ENCODE measurements at places on chromosomes 4 and X. TPM values are rescaled to one million over a fixed set of nuclear protein-coding genes. Genes with fewer than 3 reads are reported as not detected.

FDCSP gene
- not detected for total RNA-seq

GRCh38 chr4:165826166-165826565 is 46.9 kb upstream of the TLL1 start:
- peaks cover 8% of the 10 kb centered on the region for H3K4me1 ChIP-seq
- no peaks in the 10 kb centered on the region for H3K27me3 ChIP-seq
- no peak overlapping the region for H3K27ac ChIP-seq
- DNase-seq, result no peak
- peaks cover 2% of the 10 kb centered on the region for H3K36me3 ChIP-seq

DNA sequence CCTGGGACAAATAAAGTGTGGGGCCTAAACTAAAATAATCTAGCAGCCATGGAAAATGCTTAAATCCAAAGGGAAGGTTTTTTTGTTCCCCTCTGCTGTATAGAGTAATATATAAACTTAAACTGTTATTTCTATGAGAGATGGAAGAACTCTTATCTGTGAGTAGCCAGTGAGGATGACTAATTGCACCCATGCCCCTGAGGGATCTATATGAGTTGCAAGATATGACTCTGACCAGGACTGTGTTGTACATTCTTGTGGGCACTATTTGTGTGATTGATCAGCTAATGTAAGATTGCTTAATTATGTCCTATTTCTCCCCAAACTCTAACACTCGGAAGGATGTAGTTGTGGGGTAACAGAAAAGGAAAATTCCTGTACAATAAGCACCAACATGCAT is 35.2 kb upstream of the AMBN start:
- H3K36me3 ChIP-seq, result no peaks in the 10 kb centered on the region
- DNase-seq, result no peak
- H3K27me3 ChIP-seq, result peaks cover 12% of the 10 kb centered on the region
- no peak overlapping the region for H3K4me3 ChIP-seq
- H3K27ac ChIP-seq, result no peak overlapping the region
- H3K4me1 ChIP-seq, result peaks cover 6% of the 10 kb centered on the region

- H3K36me3 ChIP-seq, result no peaks in the 10 kb centered on the region
- no peaks in the 10 kb centered on the region for H3K4me1 ChIP-seq
- peaks cover 32% of the 10 kb centered on the region for H3K27me3 ChIP-seq
- no peak for DNase-seq
- no peak overlapping the region for H3K4me3 ChIP-seq
Measured at GRCh38 chr4:40389986-40390385, 54.9 kb downstream of the CHRNA9 start.

SOWAHD gene
- total RNA-seq, result 1.5 TPM

- H3K36me3 ChIP-seq, result no peaks in the 10 kb centered on the region
- H3K4me1 ChIP-seq, result no peaks in the 10 kb centered on the region
- DNase-seq, result no peak
- no peak overlapping the region for H3K27ac ChIP-seq
- H3K27me3 ChIP-seq, result no peaks in the 10 kb centered on the region
Measured at GRCh38 chrX:72100824-72101351, 30.8 kb downstream of the RTL5 start.

MGAT4D gene
- total RNA-seq, result not detected

DNA sequence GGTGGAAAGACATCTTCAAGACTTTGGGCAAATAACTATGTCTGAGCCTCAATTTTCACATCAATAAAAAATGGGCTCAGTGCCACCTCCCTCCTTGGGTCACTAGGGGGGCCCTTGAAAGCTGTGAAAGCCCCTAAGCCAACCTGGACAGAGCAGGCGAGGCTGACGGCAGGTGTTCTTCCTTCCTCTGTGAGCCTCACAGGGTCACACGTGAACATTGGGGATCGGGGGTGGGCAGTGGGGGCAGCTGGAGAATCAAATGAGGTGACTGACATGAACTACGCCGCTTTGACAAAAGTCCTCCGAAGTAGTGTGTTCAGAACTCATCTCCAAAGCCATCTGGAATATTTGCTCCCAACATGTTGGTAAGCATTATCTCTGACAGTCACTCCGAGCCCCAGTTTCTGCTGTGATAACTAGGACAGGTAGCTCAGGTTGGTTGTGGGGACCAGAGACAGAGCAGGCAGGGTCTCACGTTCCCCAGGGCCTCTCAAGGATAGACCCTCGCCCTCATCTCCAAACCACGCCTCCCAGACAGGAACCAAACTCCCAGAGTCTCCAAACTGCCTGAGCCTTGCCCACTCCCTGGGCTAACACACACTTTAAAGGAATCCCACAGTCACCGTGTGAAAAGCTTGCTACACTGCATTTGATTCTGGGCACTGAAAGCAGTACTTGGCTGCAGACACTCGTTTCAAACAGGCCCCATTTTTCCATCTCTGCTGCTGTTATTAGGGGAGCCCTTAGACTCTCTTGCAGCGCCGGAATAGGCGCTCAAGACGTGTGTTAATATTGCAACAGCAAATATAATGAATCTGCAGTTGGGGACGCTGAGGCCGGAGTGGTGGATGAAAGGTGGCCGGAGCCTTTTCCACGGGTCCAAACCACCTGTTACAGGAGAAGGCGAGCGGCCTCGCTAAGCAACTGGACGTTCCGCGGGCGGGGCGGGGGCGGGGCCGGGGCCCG is 717 bp upstream of the WFS1 start:
- no peak for DNase-seq
- H3K36me3 ChIP-seq, result no peaks in the 10 kb centered on the region
- peak overlapping the region; percentile 71 for H3K4me3 ChIP-seq
- peaks cover 25% of the 10 kb centered on the region for H3K27me3 ChIP-seq
- peaks cover 40% of the 10 kb centered on the region for H3K4me1 ChIP-seq
- no peak overlapping the region for H3K27ac ChIP-seq

HTN3 gene
- not detected for total RNA-seq

TRIM60 gene
- not detected for total RNA-seq

DNA sequence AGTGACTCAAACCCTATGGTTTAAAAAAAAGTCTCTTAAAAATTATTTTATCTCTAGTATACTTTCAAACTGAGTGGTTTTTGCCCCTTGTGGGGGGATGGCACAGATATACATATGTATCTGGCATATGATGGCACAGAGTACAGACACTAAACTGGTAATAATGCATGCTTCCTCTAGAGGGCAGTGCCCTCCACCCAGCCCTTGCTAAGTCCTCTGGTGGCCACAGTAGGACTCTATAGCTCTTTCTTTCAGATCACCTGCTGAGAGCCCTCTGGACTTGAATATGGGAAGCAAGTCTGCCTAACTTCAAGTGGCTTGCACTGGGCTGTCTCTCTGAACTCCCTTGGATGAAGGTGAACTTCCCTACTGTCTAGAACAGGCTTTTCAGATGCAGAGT is 66.3 kb downstream of the TSPAN7 start:
- H3K27me3 ChIP-seq, result peaks cover 4% of the 10 kb centered on the region
- H3K4me3 ChIP-seq, result no peak overlapping the region
- no peaks in the 10 kb centered on the region for H3K36me3 ChIP-seq

- no peaks in the 10 kb centered on the region for H3K36me3 ChIP-seq
- H3K27ac ChIP-seq, result peak overlapping the region; percentile 62
- peaks cover 39% of the 10 kb centered on the region for H3K4me1 ChIP-seq
- no peak overlapping the region for H3K4me3 ChIP-seq
- no peaks in the 10 kb centered on the region for H3K27me3 ChIP-seq
Measured at GRCh38 chr4:122787940-122788339, 38.7 kb upstream of the FGF2 start.

DNA sequence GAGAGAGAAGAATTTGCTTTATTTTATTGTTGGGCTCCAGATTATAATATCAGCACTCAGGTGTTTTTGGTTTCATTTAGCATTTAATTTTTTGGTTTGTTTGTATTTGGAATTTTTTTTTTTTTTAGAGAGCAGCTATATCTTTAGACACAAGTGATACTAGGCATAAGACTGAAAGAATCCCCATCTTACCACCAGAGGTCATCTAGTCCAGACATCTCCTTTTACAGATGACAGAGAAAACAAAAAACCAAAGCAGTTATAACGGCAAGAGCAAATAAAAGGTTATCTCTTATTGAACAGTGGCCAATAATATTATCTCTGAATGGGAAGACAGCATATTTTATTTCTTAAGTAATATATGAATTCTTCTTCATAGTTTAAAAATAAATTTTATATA is 22.8 kb downstream of the USP38 start:
- peak overlapping the region; percentile 48 for H3K27ac ChIP-seq
- H3K4me1 ChIP-seq, result peaks cover 26% of the 10 kb centered on the region
- DNase-seq, result no peak
- H3K4me3 ChIP-seq, result no peak overlapping the region
- H3K27me3 ChIP-seq, result no peaks in the 10 kb centered on the region

GRCh38 chr4:118557298-118557851 is 127.8 kb upstream of the METTL14 start:
- no peaks in the 10 kb centered on the region for H3K27me3 ChIP-seq
- no peak overlapping the region for H3K4me3 ChIP-seq
- H3K27ac ChIP-seq, result peak overlapping the region; percentile 15
- H3K4me1 ChIP-seq, result peaks cover 14% of the 10 kb centered on the region

SLC26A1 gene
- 0.83 TPM for total RNA-seq

- H3K36me3 ChIP-seq, result no peaks in the 10 kb centered on the region
- DNase-seq, result no peak
- no peaks in the 10 kb centered on the region for H3K27me3 ChIP-seq
- no peak overlapping the region for H3K27ac ChIP-seq
- H3K4me1 ChIP-seq, result no peaks in the 10 kb centered on the region
- no peak overlapping the region for H3K4me3 ChIP-seq
Measured at GRCh38 chrX:46722742-46723568, 36.0 kb downstream of the SLC9A7 start.

DNA sequence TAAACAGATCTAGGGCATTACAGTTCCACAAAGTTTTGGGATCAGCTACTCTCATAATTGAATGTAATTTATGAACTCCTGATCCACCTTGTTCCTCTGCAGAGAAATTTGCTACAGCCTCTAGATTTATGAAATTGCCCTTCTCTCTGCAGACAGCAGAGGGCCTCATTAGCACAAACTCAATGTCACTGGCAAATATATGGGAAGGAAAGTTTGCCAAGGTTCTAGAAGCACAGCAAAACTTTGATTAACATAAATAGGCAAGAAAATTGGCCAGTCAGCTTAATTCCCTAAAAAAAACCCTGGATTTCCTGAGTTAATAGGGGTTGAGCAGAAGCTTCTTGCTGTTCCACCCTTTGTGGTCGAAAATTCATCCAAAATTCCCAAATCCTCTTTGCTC is 31.5 kb downstream of the PRPS1 start:
- no peak for DNase-seq
- no peak overlapping the region for H3K4me3 ChIP-seq
- H3K27ac ChIP-seq, result no peak overlapping the region
- H3K36me3 ChIP-seq, result no peaks in the 10 kb centered on the region
- H3K27me3 ChIP-seq, result no peaks in the 10 kb centered on the region

BCLAF3 gene
- total RNA-seq, result 11.5 TPM

DNA sequence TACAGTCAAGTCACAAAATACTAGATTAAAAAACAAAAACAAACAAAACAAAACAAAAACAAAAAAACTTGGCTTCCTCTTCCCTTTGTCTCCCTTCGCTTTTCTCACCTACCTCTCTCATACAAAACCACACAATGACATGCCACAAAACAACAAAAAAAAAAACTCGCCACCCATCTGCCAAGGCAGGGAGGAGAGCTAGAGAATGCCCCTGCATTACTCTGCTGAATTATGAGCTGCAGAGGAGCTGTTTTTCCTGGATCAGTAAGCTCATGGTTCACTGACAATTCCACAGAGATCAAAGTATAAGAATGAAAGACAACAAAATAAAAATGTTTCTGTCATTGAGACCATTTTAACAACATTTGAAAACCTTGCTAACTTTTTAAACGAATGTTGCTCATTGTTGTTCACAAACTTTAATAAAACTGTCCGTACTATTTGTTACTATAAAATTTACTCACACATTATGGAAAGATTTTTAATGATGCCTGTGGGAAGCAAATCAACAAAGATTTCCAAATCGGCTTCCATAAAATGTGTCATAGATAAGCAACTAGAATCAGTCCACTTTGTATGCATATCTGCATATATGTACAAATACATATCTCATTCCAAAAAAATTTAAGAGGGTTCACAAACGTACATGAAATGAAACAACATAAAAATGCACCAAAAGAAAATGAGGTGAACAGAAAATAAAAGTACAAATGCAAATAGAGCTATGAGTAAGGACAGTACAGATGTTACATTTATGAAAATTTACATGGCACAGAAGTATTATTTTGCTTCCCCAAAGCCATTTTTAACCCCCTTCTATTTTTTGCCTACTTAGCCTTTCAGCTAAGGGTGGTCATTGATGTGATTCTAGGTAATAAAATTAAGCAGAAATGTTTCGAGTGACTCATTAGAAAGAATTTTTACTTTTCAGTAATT is 252.4 kb upstream of the FAT4 start:
- peaks cover 6% of the 10 kb centered on the region for H3K4me1 ChIP-seq
- no peaks in the 10 kb centered on the region for H3K27me3 ChIP-seq
- no peak overlapping the region for H3K4me3 ChIP-seq

DNA sequence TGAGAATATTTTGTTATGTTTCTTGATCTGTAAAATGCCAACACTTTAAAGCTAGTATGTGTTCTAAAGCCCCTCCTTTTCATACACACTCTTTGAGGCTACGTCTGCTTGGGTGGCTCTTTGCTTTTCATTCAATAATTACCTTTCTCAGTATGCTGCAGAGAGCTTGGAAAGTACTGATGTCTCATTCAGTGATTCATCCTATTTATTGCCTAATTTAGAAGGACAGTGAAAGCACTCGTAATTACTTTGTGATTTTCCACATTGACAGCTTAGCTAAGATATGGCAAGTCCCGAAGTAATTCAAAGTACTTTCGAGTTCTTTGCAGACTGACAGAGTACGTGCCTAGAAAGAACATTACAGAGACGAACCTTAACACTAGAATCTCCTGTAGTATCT is 57.2 kb downstream of the BMP15 start:
- DNase-seq, result no peak
- H3K27me3 ChIP-seq, result no peaks in the 10 kb centered on the region
- no peak overlapping the region for H3K27ac ChIP-seq

DNA sequence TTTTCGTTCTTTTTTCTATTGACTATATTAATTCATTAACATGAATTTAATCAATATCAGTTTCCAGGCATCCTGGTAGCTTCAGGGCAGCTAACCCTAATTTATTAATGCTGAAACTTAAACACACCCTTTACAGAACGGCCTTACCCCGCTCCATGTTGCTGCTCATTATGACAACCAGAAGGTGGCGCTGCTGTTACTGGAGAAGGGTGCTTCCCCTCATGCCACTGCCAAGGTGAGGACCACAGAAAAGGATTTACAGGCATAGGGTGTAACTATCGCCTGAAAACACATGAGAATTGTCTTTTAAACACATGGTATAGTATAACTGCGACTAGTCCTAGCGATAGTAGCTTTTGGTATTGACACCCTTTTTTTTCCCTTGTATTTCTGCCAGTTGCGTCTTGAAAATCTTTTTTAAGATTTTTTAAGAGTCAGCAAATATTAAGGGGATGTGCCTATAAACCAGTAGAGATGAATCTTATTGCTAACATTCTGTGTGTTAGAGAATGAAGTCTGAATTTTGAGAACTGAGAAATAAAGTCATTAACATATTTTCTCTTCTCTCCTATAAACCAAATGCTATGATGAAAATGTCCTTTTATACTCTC is 229.0 kb downstream of the ANK2 start:
- H3K27ac ChIP-seq, result no peak overlapping the region
- no peak overlapping the region for H3K4me3 ChIP-seq
- DNase-seq, result no peak
- no peaks in the 10 kb centered on the region for H3K36me3 ChIP-seq
- peaks cover 3% of the 10 kb centered on the region for H3K27me3 ChIP-seq

- no peak overlapping the region for H3K27ac ChIP-seq
- peaks cover 15% of the 10 kb centered on the region for H3K4me1 ChIP-seq
- H3K4me3 ChIP-seq, result no peak overlapping the region
- H3K36me3 ChIP-seq, result no peaks in the 10 kb centered on the region
Measured at GRCh38 chr4:135354876-135355275, 1153.3 kb upstream of the PABPC4L start.

GAGE12F gene
- total RNA-seq, result not detected

PASD1 gene
- total RNA-seq, result not detected

Measured in osteocyte (in vitro differentiated cells).